ENCODE measurements at places on chromosomes 2 and 18.

DNA sequence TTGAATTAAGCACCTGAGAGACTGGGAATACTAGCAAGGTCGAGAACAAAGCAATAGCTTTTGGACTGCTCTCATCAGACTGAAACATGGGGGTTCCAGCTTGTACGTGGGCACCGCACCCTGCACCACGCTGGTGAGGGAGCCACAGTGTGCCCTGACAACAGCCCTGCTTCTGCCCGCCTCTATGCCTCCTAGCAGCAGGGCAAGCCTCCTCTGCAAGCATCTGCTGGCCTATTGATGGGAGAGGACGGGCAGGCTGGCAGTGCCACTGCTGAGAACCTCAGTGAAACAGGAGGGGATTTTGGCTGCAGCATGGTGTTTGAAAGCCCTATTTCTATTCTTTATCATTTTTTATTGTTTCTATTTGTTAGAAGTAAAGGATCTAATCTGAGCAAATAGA is 146.1 kb upstream of the OTOS start:
- no peak for DNase-seq

- DNase-seq = no peak
These were observed 36.6 kb downstream of the CYB5A start for GRCh38 chr18:74255131-74255616.

DNA sequence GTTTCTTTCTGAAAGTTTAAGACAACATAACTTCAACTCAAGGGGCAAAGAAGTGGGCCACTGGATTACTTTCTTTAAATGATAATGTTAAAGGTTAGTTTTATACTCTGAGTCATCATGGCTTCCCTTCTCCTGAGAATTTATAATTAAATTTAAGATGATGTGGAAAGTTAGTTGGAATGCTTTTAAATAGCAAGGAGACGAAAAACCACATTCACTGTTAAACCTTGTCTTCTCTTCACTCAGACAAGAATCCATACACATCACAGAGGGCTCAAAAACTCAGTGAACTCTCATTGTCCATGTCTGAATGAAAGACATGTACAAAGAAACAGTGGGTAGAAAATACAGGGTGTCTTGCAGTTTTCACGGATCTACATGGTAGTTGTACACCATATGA is 65.6 kb downstream of the COL5A2 start:
- DNase-seq = no peak

- DNase-seq = no peak
These were observed 10.3 kb upstream of the IL1R2 start for GRCh38 chr2:101981504-101981903.

DNA sequence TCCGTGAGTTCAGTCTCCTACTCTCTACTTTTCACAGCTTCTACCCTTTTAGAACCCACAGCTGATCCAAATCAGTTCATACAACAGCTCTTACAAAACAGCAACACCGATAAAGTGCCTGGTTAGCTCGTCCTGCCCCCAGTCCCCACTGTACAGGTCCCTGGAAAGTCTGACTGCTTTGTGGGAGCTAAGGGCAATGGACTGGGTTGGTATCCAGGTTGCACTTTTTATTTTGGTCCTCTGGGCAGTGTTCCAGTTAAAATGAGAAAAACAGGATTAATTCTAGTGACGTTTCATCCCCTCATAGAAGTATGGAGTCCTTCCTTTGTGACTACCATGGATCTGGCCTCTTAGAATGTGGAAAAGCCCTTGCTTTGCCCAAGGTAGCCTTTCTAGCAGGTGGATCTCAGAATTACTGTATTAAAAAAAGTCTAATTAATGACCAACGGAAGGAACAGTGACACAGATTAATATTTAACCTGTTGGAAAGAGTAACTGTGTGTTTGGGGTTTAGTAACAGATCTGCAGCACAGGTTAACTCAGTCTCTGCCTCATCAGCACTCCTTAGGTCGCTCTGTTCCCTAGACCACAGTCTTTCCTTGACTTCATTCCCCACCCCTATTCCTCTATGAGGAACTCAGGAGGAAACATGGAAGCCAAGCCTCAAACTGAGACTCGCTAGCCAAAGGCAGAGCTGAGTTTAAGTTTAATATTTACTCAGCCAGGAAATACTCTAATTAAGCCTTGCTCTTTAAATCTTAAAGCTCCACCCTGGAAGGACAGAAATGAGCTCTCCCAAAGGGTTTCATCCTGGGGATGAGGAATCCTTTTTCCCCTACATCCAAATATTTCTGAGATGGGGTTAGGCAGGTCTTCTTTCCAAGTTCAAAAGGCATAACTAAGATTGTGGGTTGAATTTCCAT is 52.8 kb upstream of the ITGA6 start:
- DNase-seq = no peak

DNA sequence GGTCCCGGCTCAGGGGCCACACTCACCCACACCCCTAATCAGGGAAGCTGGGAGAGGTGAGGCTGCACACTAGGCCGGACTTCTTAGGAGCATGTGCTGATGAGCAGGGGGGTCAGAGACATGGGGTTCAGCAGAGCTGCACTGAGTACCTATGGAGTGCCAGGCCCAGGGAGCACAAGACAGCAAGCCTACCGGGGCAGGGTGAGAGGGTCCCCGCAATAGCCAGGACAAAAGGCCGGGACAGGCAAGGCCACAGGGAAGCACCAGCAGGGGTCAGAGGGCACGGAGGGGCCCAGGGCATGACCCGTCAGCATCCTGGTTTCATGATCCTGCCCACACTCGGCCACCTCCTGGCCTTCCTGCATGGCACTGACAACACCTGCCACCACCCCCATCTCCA is 73.5 kb downstream of the TNS1 start:
- DNase-seq = no peak

DNA sequence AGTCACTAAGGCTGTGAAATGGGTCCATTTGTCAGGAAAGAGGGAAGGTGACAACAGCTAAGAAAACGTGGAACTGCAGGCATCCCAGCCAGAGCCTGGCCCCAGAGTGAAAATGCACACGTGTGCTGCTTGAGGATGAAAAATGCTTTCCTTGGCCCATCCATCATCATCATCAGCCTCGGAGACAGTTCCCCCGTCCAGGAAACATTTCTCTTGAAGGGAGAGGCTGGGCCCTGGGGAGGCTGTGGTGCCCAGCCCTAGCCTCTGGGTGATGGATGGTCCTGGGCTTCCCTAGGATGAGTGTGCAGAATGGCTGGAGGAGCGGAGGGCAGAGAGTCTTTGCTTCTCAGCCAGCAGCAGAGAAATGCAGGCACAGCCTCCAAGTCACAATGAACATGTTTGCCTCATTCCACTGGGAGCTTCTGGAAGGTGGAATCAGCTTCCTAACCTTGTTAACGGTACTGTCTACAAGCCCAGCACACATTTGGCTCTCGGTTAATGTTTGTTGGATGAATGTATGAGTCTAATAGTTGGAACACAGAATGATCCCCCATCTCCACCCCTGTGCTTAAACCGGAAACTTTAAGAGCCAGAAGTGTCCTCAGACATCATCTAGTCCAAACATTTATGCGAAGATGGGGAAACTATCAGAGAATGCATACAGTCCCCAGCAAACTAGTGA is 164.0 kb downstream of the RDH14 start:
- DNase-seq = no peak

GRCh38 chr18:68925268-68925667 is 127.4 kb downstream of the CCDC102B start:
- DNase-seq = no peak

DNA sequence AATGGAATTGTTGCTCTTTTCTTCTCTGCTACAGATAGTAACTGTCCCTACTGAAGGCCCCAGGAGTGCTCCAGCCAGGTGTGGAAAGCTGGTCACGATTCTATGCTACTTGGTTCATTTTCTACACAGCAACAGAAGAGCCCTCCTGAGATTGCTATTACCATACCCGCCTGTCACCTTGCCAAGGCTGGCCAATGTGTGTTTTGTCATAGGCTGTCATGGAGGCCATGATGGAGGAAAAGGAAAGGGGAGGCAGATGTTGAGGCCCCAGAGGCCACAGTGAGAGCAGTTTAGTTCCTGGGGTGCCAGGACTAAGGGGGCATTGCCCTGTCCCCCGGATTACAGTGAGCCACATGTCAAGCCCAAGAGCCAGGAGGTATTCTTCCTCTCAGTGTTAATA is 952 bp downstream of the ELMOD3 start:
- no peak for DNase-seq

GRCh38 chr2:32745191-32745590 is 117.3 kb downstream of the TTC27 start:
- DNase-seq = no peak
